ENCODE measurements at places on chromosomes 4 and X.

GRCh38 chr4:7699031-7699430, 240.6 kb downstream of the AFAP1 start:
- DNase-seq, result no peak

DNA sequence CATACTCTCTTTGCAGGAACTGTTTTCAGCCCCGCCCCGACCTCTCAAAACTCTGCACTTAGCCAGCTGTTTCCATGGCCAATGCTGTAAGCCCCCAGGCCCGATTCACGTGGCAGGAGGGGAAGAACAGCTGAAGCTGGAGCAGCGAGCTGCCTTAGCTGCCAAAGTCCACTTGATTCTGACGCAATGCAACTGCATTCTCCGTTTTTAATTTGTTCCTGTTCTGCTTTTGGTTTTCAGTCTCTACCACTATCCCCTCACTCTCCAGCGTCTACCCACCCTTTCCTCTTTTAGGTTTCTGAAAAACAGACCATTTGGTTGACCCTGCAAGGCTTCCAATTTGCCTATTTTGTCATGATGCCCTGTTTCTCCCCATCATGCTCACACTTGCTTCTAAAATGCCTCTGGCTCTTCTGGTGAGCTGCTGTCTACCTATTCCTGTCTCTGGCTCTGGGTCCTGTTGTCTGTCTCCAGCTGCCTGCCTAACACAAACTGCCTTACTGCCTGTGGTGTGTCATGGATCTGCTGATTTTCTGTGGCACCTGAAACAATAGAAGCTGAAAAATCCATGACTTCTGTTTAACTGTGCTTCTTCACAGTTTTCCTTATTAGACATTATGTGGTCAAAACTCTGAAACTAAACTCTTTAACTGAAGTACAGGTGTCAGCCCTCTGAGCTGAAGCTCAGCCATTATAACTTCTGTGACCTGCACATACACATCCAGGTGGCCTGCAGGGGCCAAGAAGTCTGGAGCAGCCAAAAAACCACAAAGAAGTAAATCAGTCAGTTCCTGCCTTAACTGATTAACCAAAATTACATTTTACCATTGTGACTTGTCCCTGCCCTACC, 160.5 kb upstream of the AGTR2 start:
- no peak for DNase-seq

- no peak for DNase-seq
Observed at GRCh38 chr4:8478801-8479744, 38.5 kb downstream of the TRMT44 start.

GRCh38 chrX:134727363-134727762, 69.1 kb upstream of the PLAC1 start:
- no peak for DNase-seq

DNA sequence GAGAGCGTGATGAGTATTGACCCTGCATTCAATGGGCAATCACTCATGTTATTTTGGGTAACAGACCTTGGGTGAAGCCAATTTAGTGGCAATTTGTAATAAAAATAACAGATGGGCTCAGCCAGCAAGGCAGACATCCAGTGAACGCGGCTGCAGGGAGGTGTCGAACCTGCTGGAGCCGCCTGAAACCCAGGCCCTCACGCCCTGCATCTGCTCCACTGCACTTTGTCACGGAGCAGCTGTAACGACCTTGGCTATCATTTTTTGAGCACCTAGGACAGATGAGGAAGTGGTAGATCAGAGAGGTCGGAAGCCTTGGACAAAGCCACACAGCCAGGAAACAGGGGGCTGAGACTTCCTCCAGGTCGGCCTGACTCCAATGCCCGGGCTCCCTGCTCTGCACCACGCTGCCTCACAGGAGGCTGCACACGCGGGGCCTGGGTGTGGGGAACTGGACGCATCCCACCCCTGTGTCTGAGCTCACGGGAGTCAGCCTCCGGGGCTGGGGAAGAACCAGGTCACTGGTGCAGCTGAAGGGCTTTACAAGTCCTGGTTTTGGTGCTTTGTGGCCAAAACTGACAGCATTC, 19.4 kb downstream of the HMX1 start:
- DNase-seq, result no peak

DNA sequence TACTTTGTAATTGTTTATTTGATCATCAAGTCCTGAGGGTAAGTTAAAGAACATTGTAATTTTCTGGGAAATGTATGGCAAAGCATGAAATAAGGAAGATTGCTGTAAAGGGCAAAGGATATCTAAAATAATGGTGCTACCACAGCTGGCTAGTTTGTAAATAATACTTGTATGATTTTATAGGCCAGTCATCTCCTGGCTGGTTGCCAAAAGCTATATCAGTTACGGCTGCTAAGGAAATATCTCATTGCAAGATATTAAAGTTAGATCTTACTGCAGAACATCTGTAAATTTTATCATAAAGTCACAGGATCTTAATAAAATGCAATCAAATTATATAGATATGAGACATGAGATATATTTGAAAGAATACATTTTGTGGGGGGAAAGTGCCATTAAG, 150.8 kb upstream of the CXCL13 start:
- no peak for DNase-seq

DNA sequence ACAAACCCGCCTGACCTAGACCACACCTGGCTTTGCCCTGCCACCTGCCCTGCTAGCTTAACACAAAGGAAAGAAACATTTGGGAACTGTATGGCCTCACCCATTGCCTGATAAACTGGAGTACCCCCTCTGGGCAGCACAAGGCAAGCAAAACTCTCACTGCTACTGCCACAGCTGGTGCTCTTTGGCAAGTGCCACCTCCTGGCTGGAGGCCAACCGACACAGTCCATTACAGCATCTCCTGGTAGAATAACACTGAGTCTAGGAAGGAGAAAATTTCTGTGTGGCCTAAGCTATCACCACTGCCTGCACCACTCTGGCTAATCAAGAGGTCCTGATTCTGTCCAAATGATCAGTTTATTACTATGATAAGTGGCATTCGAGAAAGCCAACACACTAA, 18.9 kb upstream of the SPANXN3 start:
- no peak for DNase-seq

DNA sequence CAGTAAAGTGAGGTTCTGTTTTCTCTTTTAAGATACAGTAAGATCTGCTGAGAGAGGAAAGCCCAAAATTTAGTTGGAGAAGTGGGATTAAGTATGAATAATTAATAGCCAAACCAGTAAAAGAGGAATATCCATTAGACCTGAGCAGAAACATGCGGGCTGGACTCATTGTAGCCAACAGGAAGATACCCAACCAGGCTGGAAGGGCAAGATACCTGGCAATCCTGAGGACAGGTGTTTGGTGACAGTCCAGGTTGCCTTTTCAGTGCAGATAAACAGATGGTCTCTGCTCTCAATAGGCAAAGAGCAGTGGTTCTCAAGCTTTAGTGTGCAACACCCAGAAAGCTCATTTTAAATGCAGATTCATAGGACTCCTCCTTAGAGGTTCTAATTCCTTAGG, 980.8 kb upstream of the GRID2 start:
- DNase-seq, result no peak
